ENCODE measurements at places on chromosomes 5 and 9. TPM values are rescaled to one million over a fixed set of nuclear protein-coding genes. Genes with fewer than 3 reads are reported as not detected.
A peak's percentile ranks its signal among the peaks of the same experiment; 100 is the strongest.

DNA sequence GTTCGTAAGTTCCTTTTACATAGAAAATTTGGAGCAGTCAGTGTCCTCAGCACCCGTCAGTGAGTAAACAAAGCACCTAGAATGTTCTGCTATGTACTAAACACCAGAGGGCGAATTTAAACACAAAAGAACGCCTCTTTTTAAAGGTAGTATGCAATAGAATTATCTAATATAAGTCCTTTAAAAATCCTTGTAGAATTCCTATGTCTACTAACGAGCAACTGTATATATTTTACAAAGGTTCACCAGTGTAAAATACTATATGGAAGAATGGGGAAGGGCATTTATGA is 499 bp upstream of the TMEM232 start:
- H3K4me1 ChIP-seq: no peaks in the 10 kb centered on the region
- no peak for DNase-seq
- H3K27me3 ChIP-seq: no peaks in the 10 kb centered on the region

GRCh38 chr5:94442991-94443390 is 175.4 kb downstream of the KIAA0825 start:
- no peak overlapping the region for H3K27ac ChIP-seq
- DNase-seq: no peak
- no peaks in the 10 kb centered on the region for H3K4me1 ChIP-seq
- H3K4me3 ChIP-seq: no peak overlapping the region
- peaks cover 1% of the 10 kb centered on the region for H3K27me3 ChIP-seq

DNA sequence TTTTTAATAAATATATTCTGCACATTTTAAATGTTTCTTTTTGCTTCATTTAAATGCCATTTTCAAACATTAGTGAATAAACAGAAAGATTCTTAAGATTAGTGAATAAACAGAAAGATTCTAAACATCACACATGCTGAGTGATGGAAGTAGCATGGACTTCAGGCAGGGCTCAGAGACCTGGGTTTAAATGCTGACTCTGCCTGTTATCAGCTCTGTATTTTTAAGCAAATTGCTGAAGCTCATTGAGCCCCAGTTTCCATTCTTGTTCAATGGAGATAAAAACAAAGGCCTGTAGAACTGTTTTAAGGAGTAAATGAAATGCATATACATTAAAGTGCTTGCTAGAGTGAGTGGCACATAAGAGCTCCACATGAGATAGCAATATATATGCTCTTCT is 8.1 kb upstream of the LVRN start:
- no peaks in the 10 kb centered on the region for H3K27me3 ChIP-seq
- peaks cover 2% of the 10 kb centered on the region for H3K4me1 ChIP-seq
- no peak for DNase-seq
- H3K27ac ChIP-seq: no peak overlapping the region
- H3K4me3 ChIP-seq: no peak overlapping the region
- no peaks in the 10 kb centered on the region for H3K36me3 ChIP-seq

DNA sequence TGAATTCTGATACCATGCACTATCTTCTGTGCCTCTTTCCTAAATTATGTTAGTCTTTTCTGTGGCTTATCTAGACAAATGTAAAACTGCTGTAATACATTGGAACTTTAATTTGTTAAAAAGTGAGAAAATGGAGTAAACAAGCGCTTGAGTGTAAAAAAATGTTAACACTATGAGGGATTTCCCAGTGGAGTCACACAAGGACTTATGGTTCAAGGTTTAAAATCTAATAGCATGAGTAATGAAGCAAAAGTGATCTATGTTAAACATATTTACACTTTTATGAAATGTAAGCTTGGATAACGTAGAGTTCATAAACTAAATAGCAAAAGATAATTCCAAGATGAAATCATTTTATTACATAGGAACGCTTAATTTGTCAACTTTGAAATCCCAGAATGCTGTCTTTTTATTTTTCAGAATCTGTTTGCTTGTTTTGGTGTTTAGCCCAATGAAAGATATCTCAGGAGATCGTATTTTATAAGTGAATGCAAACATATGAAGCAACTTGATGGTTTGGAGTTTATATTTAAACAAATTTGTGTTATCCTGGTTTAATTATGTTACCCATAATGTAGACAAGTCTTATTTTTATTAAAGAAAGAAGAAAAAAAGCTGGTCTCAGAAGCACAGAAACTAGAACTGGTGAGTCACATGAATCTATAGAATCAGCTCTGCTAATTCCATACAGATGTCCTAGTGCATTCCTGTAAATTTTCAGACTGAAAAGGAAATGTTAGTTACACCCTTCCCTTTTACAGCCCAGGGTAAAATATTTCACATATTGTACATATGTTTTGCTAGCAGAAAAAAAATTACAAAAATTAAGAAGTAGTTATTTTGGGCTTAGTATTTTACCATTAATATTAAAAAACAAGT is 34.2 kb upstream of the FBN2 start:
- no peak for DNase-seq
- no peak overlapping the region for H3K27ac ChIP-seq
- no peaks in the 10 kb centered on the region for H3K36me3 ChIP-seq

DNA sequence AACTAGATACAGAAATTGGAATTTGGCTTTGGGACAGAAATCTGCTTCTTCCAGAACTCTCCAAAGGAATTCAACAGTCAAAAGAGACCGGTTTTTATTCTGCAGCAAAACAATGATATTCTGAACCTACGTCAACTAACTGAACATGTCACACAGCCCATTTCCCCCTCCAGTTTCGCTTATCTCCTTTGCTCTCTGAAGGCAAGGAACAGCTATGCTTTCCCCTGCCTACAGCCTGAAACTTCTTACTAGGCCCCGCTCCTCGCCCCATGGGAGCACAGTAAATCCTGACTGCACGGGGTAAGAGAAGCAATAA is 488 bp downstream of the SKIC3 start:
- peaks cover 10% of the 10 kb centered on the region for H3K27me3 ChIP-seq
- peak overlapping the region; percentile 100 for H3K4me3 ChIP-seq

DNA sequence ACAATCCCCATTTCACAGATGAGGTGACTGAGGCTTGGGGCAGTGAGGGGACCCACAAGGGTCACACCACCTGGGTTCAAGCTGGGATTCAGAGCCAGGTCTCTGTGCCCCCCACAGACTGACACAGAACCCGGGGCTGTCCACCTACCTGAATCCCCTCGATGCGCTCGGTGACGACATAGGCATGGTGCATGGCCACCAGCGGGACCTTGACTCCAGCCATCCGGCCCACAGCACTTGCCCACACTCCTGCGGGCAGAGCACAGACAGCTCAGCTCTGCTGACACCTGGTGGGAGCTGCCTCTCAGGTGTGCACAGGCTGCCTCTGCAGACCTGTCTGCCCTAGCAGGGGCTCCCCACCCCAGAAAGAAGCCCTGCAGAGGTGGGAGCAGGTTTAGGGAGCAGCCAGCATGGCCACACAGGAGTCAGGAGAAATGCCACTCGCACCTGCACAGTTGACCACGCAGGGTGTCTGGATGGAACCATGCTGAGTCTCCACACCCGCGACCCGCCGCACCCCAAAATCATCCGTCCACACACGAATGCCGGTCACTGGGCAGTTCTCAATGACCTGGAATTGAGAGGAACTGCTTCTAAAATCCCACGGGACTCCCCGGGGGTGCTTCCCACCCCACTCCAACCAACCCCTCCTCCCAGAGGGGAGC is 8.4 kb downstream of the SARDH start:
- H3K36me3 ChIP-seq: peaks cover 4% of the 10 kb centered on the region
- peaks cover 6% of the 10 kb centered on the region for H3K27me3 ChIP-seq
- no peak for DNase-seq
- H3K4me1 ChIP-seq: no peaks in the 10 kb centered on the region

- no peak overlapping the region for H3K4me3 ChIP-seq
- no peak overlapping the region for H3K27ac ChIP-seq
- H3K4me1 ChIP-seq: peaks cover 4% of the 10 kb centered on the region
- no peaks in the 10 kb centered on the region for H3K27me3 ChIP-seq
- no peak for DNase-seq
Measured at GRCh38 chr5:11047030-11047429, 286.0 kb upstream of the DAP start.

DNA sequence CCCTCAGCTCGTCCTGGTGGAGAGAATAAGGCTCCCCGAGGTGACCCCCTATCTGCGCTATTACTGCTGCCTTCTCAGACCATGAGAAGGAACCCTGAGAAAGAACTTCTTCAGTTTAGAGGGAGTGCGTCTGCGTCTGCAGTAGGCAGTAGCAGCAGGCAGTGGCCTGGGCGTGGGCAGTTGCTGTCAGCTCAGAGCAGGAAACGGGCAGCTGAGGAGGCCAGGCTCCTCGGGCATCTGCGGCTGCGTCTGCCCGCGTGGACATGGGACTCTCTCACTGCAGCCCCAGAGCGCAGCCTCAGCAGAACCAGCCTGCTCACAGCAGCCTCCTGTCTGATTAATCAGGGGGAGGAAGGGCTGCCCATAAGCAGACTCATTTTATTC is 49.8 kb upstream of the FCN1 start:
- DNase-seq: no peak
- no peak overlapping the region for H3K27ac ChIP-seq
- H3K4me3 ChIP-seq: no peak overlapping the region

DNA sequence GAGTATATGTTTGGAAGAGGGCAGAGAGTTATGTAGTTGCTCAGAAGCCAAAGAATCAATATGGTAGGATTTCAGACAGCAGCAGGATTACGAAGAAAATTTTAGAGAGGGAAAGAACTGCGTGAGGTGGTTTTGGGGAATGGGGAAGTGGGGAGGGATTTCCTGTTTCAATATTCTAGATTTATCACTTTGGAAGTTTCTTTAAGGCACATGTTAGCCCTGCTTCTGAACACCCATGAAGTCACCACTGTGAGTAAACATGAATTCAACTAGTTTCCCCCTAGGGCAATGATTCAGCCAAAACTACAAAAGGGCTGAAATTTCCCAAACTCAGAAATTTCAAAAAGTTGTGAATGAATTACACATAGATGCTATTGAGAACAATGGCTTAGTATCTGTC is 132.2 kb downstream of the EBF1 start:
- no peaks in the 10 kb centered on the region for H3K36me3 ChIP-seq

- H3K4me3 ChIP-seq: peak overlapping the region; percentile 21
- peaks cover 16% of the 10 kb centered on the region for H3K27me3 ChIP-seq
- peaks cover 27% of the 10 kb centered on the region for H3K4me1 ChIP-seq
- no peak overlapping the region for H3K27ac ChIP-seq
- DNase-seq: no peak
Measured at GRCh38 chr5:151078490-151079262, 2.2 kb downstream of the TNIP1 start.

DNA sequence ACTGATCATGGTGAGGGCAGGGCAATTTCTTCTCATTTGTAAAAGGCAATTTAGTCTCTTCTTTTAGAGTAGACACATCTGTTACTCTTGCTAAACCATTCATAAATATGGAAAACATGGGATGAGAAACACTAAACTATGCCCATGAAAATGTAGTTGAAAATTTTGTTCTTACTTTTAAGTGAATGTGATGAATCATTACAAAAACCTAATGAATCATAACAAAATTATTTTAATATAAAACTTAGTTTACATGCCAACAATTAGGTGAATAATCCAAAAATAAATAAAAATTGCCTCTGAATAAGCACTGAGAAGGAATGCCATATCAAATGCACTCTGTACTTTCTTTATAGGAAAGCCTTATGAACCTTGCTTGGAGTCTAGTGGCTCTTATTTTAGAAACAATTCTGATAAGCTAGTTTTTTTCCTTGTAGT is 297.7 kb upstream of the EFNA5 start:
- H3K4me3 ChIP-seq: no peak overlapping the region
- H3K4me1 ChIP-seq: no peaks in the 10 kb centered on the region
- no peaks in the 10 kb centered on the region for H3K36me3 ChIP-seq

GRCh38 chr9:72597181-72597517 is 75.7 kb downstream of the TMC1 start:
- H3K27ac ChIP-seq: no peak overlapping the region
- H3K36me3 ChIP-seq: no peaks in the 10 kb centered on the region
- no peak for DNase-seq
- no peak overlapping the region for H3K4me3 ChIP-seq

DNA sequence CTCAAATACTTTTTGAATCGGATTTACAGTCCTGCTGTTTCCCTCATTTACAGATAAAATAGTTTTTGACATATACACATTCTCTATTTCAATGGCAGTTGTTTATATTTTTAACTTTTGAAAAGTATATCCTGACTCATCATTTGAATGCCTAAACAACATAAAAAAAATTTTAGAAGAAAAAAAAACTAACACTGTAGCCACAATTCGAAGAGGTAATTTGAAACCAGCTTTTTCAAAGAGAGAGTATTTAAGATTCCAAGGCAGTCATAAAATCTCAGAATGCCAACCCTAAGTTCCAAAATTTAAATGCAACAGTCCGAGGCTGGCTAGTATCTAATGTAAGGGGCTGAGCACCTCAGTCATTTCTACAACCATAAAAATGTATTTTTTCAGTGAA is 626.8 kb downstream of the DNAH5 start:
- no peaks in the 10 kb centered on the region for H3K27me3 ChIP-seq
- H3K4me1 ChIP-seq: no peaks in the 10 kb centered on the region
- H3K4me3 ChIP-seq: no peak overlapping the region
- no peak for DNase-seq

GRCh38 chr5:105632043-105632442 is 2038.7 kb downstream of the EFNA5 start:
- no peak for DNase-seq
- H3K4me3 ChIP-seq: no peak overlapping the region
- H3K36me3 ChIP-seq: no peaks in the 10 kb centered on the region
- H3K27ac ChIP-seq: no peak overlapping the region
- H3K27me3 ChIP-seq: no peaks in the 10 kb centered on the region

DNA sequence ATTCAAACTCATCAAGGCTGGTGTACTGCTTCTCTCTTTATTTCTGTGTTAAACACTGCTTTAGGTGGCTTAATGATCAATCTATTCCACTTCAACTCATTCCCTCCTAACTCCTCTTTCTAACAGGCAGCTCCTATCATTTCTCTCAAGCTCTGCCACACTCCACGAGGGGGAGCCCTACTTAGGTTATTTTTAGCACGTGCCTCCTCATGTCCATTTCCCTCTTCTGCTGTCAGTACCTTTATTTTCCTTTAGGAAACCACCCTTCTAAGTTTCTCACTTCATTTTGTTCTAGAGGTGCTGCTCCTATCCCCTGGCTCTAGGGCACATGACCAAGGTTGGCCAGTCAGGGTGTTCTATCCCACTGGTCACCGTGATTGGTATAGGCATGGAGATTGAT is 6.7 kb upstream of the BRINP1 start:
- no peaks in the 10 kb centered on the region for H3K36me3 ChIP-seq
- H3K4me1 ChIP-seq: no peaks in the 10 kb centered on the region
- no peaks in the 10 kb centered on the region for H3K27me3 ChIP-seq
- DNase-seq: peak; percentile 67
- H3K27ac ChIP-seq: no peak overlapping the region

GRCh38 chr9:86405086-86405491 is 50.9 kb upstream of the TUT7 start:
- no peaks in the 10 kb centered on the region for H3K27me3 ChIP-seq
- H3K36me3 ChIP-seq: no peaks in the 10 kb centered on the region
- no peak overlapping the region for H3K4me3 ChIP-seq
- no peak for DNase-seq
- peaks cover 9% of the 10 kb centered on the region for H3K4me1 ChIP-seq

- H3K4me1 ChIP-seq: peaks cover 37% of the 10 kb centered on the region
- no peak overlapping the region for H3K4me3 ChIP-seq
- H3K36me3 ChIP-seq: no peaks in the 10 kb centered on the region
- DNase-seq: no peak
Measured at GRCh38 chr9:130823435-130823834, 11.6 kb upstream of the ABL1 start.

The GPR151 gene
- total RNA-seq: not detected

The ANKRD33B gene
- total RNA-seq: 7.0 TPM

The AK8 gene
- total RNA-seq: 2.0 TPM

The CEL gene
- 4.2 TPM for total RNA-seq

The ORM2 gene
- total RNA-seq: not detected

The SPATA31E1 gene
- 0.05 TPM for total RNA-seq
